Hepatocyte (in vitro differentiated cells): ENCODE measurements at places on chromosomes 12 and 14.

- DNase-seq, result peak; percentile 4
Measured at GRCh38 chr12:103272949-103273348, 222.8 kb downstream of the C12orf42 start.

DNA sequence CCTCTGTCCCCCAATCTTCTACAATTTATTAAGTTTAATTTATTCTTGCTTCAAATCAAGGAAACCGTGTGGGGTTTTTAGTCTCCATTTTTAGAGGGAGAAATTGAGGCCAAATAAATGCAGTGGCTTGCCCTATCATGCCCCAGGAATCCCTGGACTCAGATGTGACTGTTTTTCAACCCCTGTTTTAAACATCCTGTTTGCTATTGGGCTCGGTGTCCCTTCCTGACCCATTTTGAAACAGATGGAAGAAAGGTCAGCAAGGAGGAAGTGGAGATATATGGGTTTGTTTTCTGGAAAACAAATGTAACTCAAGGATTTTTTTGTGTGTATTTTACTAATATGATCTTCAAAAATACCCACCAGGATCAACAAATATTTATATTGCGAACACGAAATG is 84.7 kb downstream of the DACT1 start:
- no peak for DNase-seq

DNA sequence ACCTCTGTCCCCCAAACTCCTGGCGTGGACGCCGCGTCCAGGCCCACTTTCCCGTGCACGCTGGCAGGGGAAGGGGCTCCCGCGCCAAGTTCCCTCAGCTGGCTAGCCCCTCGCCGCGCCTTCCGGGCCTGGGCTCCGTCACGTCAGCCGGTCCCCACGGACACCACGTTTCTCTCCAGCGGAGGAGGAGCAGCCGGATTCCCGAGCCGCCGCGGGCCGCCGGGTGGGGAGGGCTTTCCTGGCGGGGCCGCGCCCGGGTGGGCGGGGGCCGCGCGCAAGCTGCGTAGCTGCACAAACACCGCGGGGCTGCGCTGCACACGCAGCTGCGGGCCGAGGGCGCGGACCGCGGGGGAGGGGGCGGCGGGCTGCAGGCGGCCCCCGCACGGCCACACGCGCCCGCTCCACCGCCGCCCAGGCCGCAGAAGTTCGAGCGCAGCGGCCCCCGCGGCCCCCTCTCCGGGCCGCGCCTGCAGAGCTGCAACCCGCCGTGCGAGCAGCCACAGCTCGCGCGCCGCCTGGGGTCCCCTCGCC is 45.1 kb upstream of the PNMA1 start:
- DNase-seq, result peak; percentile 85

DNA sequence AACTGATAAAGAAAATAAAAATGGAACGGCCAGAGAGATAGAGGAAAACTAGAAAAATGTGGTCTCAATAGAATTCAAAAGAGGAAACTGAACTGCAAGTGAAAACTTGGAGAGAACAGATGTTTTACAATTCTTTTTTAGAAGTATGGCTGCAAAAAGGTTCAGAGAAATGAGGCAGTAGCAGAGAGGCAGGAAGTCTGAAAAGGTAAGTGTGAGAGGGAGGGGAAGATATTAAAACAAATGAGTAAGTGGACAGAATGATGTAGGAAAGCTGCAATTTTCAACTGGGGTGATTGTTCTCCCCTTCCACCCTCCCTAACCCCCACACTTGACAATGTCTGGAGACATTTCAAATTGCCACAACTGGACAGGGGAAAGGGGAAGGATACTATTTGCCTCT is 12.9 kb downstream of the BTBD7 start:
- no peak for DNase-seq

- DNase-seq, result no peak
Measured at GRCh38 chr12:117356048-117356447, 5.4 kb downstream of the NOS1 start.

DNA sequence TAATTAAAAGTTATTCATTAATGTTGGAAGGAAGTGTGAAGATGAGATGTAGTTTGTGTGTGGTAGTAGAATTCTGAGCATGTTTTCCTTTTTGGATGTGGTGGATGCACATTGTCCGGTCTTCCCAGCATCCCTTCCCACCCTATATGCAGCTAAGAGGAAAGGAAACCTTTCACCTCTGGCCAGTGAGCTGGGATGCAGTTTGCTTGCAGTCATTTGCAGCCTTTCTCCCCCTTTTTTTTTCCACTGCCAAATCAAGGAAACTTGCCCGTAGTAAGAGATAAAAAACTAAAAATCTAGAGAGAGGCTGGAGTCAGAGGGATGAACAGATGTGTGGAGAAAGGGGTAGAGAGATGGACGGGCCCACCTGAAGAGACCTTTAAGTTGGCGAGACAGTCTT is 72.5 kb upstream of the SLC38A2 start:
- DNase-seq, result no peak

DNA sequence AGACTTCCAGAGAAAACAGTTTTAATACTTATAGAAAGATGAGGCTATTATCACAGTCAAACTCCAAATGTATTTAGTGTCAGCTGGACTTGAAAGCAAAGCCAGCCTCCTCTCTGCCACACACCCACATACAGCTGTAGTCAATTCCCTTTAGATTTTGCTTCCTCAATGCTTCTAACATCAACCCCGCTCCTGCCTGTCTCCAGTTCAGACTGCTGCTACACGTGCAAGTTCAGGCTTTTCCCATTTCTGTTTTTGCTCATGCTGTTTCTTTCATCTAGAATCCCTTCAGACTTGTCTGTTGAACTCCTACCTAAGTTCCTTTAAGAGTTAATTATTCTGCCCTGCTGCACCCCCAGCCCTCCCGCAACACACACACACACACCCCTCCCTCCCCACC is 380.0 kb downstream of the KCNH5 start:
- peak; percentile 21 for DNase-seq

DNA sequence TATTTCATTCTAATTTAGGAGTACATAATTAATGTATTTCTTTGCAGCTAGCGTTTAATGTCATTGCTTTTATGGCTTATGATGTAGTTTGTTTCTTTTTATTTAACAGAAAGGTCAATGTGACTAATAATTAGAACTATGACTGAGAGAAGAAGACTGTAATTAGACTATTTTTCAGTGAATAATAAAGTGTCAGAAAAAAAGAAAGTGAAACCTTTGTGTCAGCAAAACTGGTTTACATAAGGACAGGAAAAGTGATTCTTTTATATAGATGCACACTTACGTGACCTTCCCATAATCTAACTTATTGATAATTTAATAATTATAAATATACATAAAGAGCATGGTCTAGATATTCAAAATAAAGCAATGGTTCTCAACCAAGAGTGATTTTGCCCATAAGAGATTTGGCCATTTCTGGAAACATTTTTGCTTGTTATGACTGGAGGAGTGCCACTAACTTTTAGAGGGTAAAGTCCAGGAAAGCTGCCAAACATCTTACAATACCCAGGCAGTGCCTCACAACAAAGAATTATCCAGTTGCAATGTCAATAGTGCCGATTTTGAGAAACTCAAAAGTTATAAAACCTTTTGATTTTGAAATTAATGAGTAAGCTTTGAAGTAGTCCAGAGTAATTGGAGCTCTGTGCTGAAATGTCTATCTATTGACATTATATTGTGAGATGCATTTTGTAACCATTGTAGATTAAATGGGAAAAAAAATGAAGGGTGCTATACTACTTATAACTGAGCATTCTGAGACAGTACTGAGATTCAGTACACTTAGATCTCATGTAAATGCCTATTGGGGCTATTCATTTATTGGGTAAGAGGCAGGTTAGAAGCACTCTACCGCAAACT is 227.1 kb downstream of the C12orf50 start:
- no peak for DNase-seq

GRCh38 chr14:54133896-54134295 is 177.3 kb upstream of the BMP4 start:
- peak; percentile 75 for DNase-seq

GRCh38 chr14:35164849-35165248 is 42.5 kb downstream of the PRORP start:
- no peak for DNase-seq

- peak; percentile 57 for DNase-seq
Measured at GRCh38 chr12:70049596-70050360, 193.5 kb upstream of the CNOT2 start.

DNA sequence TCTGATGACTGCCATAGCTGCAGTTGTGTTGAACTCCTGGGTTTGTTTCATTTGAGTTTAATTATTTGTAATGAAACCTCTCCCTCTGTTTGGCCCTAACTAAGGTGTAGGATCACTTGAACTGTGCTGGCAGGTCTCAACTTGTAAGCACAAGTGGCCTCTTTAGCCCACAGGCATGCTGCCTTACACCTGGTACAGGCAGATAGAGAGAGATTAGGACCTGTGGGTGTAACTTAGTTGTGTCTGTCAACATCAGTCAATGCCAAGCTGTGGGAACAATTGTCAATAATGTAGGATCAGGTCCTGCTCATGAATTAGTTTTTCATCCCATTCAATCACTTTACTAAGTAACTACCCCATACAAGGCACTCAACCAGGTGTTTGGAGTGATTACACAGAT is 263.0 kb upstream of the G2E3 start:
- DNase-seq, result no peak

- no peak for DNase-seq
Measured at GRCh38 chr14:47596232-47596631, 79.2 kb downstream of the MDGA2 start.

- DNase-seq, result no peak
Measured at GRCh38 chr12:58211211-58211610, 269.8 kb downstream of the ATP23 start.

DNA sequence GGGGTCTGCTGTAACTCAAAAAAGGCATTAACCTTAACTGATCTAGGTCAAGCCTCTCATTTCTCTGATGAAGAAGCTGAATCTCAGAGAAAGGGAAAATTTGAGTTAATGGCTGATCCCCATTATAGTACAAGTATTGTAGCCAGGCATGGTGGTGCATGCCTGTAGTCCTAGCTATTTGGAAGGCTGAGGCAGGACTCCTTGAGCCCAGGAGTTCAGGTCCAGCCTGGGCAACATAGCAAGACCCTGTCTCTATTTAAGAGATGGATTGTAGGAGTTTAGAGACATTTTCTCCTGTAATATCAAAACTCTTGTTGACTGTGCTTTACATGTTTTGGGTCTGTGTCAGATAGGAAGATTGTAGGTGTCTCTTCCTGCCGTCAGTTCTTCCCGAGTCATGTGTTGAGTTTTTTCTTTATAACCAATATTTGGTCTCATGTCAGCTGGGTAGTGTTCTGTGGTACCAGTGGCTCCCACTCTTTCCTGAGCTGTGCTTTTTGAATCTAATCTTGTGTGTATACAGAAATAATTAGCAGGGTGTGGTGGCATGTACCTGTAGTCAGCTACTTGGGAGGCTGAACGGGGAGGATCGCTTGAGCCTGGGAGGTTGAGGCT is 8.6 kb downstream of the COPZ1 start:
- no peak for DNase-seq

GRCh38 chr12:52487211-52487610 is 5.8 kb downstream of the KRT6A start:
- DNase-seq, result no peak

DNA sequence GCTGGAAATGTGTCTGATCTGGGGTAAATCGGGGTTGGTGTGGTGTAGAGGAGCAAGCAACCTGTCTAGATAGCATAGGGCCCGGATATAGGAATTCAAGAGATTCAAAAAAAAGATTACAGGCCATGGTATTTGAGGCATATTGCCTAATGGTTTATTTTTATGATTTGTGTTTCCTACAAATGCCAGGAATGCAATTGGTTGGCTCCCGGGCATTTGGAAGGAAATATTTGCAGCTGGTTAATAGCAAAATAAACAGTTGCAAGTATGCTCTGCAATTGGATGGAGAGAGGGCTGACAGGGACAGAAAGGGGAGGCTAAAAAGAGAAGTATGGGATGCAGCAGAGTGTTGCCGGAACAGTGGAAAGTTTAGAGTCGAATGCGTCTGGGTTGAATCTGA is 315.6 kb upstream of the ATP2B1 start:
- no peak for DNase-seq

- DNase-seq, result no peak
Measured at GRCh38 chr12:117732761-117733548, 235.8 kb downstream of the KSR2 start.

GRCh38 chr12:58896278-58896677 is 24.0 kb downstream of the LRIG3 start:
- DNase-seq, result no peak

DNA sequence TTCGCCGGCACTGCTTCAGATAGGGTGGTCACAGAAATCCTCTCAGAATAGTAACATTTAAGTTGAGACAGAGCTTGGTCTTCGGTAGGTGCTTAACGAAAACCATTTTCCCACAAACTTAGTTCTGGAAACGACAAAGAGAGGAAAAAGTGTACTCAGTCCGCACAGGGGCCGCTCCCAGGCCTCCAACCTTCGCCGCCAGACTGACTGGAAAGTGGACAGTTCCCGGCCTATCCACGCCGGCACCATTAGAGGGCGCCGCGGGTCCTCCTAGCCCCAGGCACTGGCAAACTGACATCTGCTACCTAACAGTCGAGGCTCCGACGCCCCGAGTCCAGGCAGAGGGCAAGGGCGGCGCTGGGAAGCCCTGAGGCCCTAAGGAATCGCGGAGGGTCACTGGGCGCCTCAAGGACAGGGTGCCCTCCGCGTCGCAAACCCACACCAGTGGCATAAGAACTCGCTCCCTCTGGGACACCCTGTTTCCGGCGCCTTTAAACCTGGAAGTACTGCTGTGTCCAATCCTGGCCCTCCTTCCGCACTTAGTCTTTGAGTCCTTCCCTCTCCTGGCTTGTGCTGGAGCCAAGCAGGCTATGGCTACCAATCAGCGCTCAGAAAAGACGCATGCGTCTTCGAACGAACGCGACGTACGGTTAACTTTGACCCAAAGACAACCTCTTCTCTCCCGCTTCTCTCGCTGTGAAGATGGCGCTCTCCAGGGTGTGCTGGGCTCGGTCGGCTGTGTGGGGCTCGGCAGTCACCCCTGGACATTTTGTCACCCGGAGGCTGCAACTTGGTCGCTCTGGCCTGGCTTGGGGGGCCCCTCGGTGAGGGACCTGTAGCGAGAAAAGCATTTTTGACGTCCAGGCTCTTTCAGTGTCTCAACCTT is at the start of gene LETMD1:
TSS of gene LETMD1 (plus strand) at position 673 of the 886 bp plus-strand sequence. CDS start at position 703, 30 bp downstream.
- DNase-seq, result peak; percentile 97

DNA sequence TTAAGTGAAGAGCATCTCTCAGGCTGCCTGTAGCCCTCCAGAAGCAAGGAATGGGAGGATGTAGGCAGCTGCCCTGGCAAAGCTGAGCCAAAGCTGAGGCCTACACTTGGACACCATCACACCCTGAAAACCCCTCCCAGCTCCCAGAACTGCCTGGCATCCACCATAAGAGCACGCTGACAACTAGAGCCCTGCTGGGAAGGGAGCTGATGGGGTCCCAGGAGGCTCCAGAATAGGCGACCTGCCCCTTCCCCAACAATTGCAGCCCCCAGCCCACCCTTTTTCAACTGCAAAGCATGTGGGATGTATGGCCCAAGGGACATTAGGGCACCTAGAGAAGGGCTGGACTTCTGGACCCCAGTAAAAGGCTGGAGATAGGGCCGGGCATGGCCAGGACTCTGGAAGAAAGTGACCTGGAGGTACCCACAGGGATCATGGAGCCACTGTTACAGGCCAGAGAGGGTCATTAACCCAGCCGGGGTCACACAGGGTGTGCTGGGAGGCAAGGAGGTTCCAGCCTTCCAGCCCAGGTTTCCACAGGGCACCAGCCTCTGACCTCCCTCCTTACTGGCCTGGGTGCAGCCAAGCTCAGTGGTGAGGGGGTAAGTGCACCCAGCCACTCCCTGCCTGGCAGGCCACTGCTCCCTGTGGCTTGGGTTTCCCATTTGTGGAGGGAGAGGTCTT is 27.8 kb downstream of the FAM222A start:
- DNase-seq, result no peak

GRCh38 chr12:70402597-70402996 is 36.5 kb downstream of the KCNMB4 start:
- no peak for DNase-seq
